ENCODE measurements at places on chromosomes 4 and X.

- DNase-seq, result no peak
These were observed 312.7 kb upstream of the GATB start for GRCh38 chr4:152073351-152074087.

GRCh38 chr4:19850909-19851308 lies 400.8 kb upstream of the SLIT2 start:
- DNase-seq, result no peak

- DNase-seq, result no peak
These were observed 2.0 kb downstream of the RELL1 start for GRCh38 chr4:37684154-37684553.

- no peak for DNase-seq
These were observed 46.9 kb downstream of the ACOX3 start for GRCh38 chr4:8393593-8394038.

- no peak for DNase-seq
These were observed 6.8 kb upstream of the RRAGB start for GRCh38 chrX:55710701-55711100.

GRCh38 chr4:132334081-132334480 lies 815.0 kb upstream of the PCDH10 start:
- no peak for DNase-seq

- DNase-seq, result no peak
These were observed 21.8 kb downstream of the KIAA1210 start for GRCh38 chrX:119105826-119106225.

GRCh38 chr4:82360298-82361177 lies 13.3 kb downstream of the HNRNPD start:
- no peak for DNase-seq

DNA sequence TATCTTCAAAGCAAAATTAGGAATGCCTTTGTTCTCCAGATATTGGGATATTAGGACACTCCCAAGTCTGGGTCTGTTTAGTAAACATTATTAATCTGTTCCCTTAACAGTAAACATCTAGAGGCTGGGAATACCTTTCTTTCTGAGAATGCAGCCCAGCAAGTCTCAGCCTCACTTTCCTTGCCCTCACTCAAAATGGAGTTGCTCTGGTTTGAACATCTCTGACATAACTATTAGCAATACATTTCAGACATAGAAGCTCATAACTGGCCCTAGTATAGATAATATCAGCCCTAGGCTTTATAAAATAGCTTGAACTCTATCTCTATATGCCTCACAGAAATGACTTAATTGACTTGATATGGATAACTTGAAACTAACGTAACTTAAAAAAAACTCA lies 299.8 kb downstream of the SPATA18 start:
- no peak for DNase-seq

DNA sequence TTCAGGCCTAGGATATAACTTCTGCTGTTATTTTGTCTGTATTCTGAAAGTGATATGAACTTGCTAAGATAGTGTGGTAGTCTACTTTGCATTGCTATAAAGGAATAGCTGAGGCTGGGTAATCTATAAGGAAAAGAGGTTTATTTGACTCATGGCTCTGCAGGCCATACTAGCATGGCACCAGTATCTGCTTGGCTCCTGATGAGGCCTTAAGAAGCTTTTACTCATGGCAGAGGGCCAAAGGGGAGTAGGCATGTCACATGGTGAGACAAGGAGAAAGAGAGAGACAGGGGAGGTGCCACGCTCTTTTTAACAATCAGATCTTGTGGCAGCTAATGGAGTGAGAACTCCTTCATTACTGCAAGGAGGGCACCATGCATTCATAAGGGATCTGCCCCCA lies 247.3 kb downstream of the GPAT3 start:
- DNase-seq, result no peak

GRCh38 chrX:69535661-69536060 lies 31.5 kb downstream of the NALF2 start:
- DNase-seq, result peak; percentile 7

DNA sequence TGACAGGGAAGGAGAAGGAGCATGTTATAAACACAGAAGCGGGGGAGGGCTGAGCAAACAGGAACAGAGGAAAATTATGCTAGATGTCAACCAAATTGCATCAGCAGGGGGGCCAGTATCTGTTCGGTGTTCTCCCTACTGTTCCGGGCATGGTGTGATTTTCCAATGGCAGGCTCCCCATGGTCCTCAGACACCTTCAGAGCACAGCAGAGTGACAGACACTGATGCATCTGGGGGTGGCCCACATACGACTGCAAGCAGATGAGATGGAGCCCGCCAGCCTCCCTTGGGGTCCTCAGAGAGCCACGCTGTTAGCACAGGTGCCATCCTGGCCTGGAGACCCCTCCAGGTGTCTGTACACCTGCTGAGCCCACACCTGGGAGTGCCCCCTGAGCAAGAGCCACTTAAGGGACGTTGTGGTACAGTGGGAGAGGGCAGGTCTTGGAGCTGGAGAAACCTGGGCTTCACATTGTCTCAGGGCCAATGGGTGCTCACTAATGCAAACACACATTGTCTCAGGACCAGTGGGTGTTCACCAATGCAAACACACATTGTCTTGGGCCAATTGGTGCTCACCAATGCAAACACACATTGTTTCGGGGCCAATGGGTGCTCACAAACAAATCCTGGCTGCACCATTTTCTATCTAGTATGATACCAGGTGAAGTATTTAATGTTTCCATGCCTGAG lies 95.4 kb downstream of the SLC2A9 start:
- DNase-seq, result peak; percentile 51

GRCh38 chr4:34800953-34801352 lies 1443.4 kb downstream of the ARAP2 start:
- no peak for DNase-seq

- DNase-seq, result no peak
These were observed 45.1 kb downstream of the JADE3 start for GRCh38 chrX:46957297-46957696.

DNA sequence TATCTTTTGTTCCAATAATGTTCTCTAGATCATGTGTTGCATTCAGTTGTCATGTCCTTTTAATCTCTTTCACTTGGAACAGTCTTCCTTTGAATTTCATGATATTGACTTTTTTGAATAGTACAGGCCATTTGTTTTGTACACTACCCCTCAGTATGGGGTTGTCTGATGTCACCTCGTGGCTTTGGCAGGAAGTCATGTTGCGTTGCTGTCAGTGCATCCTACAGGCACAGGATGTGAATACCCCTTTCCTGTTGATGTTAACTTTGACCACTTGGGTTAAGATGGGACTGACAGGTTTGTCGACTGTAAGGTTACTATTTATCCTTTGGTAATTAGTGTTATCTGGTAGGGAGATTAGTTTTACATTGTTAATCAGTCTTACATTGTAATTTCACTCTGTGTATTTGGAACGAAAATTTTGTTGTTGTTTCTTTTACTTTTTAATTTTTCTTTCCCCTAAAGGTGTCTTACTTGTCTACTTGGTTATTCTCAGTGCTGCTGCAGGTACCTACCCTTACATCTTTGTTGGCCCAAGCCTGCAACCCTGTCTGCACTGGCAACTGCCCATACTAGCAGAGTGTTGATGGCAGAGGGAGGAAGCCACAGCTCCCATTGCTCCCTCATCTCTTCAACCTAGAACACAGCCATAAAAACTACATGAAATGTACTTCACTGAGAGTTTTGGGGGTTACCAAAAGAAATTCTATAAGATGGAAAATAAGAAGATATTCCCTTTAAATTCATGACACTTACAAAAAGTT lies 14.7 kb upstream of the ATP8A1 start:
- no peak for DNase-seq

GRCh38 chr4:8323947-8324555 lies 54.5 kb downstream of the HTRA3 start:
- no peak for DNase-seq

- no peak for DNase-seq
These were observed 127.4 kb downstream of the LAS1L start for GRCh38 chrX:65407157-65407626.

- no peak for DNase-seq
These were observed 5.7 kb upstream of the TMEM192 start for GRCh38 chr4:165118256-165118909.

GRCh38 chrX:68146054-68146453 lies 287.2 kb downstream of the OPHN1 start:
- no peak for DNase-seq

GRCh38 chr4:181909368-181909767 lies 333.8 kb upstream of the TENM3 start:
- DNase-seq, result no peak

GRCh38 chr4:144809056-144809640 lies 163.2 kb downstream of the HHIP start:
- no peak for DNase-seq

GRCh38 chrX:149060921-149061320 lies 444.2 kb downstream of the IDS start:
- DNase-seq, result no peak

- no peak for DNase-seq
These were observed 41.6 kb upstream of the TLR3 start for GRCh38 chr4:186027405-186027804.

DNA sequence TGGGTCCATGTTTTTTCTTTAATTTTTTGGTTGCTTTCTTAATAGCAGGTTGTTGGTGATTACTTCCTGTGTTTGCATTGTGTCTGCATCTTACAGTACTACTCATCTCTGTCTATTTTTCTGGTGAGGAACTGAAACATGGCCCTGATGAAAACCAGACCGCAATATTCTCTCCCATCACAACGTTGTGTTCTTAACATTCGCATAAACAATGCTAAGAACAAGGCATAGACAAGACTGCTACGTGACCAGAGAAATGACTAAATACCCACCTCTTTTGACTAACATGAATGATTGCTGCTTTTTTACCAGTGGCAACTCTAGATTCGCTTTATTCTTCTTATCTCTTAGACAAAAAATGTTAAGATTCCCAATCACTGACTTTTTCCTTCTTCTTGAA lies 179.1 kb downstream of the GC start:
- no peak for DNase-seq

DNA sequence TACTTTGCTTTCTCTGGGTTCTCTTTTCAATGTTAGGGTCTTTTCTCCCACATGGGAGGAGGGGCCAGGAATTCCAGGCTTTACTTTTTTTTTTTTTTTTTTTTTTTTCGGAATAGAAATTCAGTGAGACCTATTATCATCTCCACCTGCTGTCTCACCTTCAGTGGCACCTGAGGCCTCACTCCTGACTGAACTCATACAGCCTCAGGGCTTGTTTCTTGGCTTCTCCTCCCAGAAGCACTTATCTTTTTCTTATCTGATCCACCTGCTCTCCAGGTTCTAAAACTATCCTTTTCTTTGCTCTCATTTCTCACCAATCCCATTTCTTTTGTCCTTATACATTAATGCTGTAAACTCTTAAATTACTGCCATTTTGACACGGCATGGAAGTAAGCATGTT lies 117.3 kb upstream of the PPP3CA start:
- no peak for DNase-seq

DNA sequence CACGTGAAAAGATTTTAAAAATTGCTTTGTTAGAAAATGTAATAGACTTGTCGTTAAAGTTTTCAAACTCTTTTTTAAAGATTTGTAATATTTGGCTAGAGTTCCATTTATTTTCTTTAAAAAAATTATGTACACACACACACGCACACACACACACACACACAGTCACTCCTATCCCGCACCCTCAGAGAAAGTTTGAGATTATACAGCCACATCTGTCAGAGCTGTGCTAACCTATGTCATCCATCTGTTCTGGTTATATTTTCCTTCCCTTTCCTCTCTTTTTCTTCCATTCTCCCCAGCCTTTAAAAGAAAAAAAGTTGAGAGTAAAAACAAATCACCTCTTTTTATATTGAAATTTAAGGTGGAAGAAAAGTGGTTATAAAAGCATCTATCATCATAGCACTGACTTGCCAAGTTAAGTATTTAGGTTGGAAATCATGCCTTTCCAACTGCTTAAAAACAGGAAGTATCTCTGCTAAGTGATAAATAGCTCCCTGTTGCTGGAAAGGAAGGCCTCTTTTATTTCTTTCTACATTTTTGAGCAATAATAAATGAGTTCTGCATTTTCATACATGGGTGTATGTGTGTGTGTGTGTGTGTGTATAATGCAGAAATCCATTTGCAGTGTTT lies 163.3 kb upstream of the SPRY1 start:
- DNase-seq, result no peak

GRCh38 chr4:3655485-3655884 lies 110.7 kb upstream of the ADRA2C start:
- DNase-seq, result no peak

- no peak for DNase-seq
These were observed 952.4 kb downstream of the TRAM1L1 start for GRCh38 chr4:116132946-116133345.

DNA sequence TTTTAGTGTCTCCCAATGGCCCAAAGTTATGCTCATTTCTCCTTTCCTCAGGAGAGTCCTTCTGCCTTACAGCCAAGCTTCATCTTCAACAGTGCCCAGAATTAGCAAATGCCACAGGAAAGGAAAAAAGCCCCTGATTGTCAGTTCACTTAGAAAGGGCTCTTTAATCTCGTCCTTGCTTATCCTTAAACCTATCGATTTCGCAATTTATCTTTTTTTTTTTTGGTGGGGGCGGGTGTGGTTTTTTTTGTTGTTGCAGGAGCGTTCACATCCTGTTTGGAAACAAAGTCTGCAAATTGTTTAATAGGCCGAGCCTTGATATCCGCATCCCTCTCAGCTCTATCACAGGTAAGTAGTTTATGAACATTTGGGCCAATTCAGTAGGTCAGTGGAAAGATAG lies 20.2 kb downstream of the TRPC5OS start:
- no peak for DNase-seq

- peak; percentile 4 for DNase-seq
These were observed 808 bp downstream of the PRDM5 start for GRCh38 chr4:120921456-120922380.

- DNase-seq, result no peak
These were observed 39.7 kb downstream of the VEGFC start for GRCh38 chr4:176753049-176753448.

DNA sequence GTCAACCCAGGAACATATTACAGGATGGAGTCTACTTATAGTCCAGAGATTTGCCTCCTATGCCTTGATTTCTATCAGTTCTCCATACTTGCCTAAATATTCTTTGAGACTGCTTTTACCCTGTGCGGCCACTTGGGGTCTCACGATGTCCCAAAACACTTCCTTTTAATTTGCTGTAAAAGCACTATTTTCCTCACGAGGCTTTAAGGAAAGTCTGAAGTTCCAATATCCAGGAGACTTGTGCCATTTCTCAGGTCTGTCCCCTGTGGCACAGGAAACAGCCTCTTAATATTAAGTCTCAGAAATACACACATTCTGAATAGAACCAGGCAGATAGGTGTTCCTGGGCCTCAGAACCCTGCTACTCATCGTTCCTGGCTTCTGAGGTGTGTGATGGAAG lies 142.9 kb downstream of the TMEM164 start:
- no peak for DNase-seq

GRCh38 chr4:140331245-140331644 lies 42.2 kb upstream of the SCOC start:
- DNase-seq, result no peak

Data from NCI-H1105 (cell line).